ENCODE measurements at places on chromosomes 2 and 18.

DNA sequence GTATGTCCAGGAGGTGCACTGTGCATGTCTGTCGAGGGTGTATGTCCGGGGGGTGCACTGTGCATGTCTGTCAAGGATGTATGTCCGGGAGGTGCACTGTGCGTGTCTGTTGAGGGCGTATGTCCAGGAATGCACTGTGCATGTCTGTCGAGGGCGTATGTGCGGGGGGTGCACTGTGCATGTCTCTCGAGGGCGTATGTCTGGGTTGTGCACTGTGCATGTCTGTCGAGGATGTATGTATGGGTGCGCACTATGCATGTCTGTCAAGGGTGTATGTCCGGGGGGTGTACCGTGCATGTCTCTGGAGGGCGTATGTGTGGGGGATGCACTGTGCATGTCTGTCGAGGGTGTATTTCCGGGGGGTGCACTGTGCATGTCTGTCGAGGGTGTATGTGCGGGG, 249.3 kb upstream of the MYT1L start:
- DNase-seq, result no peak

- no peak for DNase-seq
Measured at GRCh38 chr2:133755480-133756300, 187.4 kb upstream of the NCKAP5 start.

GRCh38 chr2:222295368-222296062, 3.3 kb downstream of the PAX3 start:
- DNase-seq, result no peak

- no peak for DNase-seq
Measured at GRCh38 chr2:73373344-73373743, 12.3 kb upstream of the ALMS1 start.

DNA sequence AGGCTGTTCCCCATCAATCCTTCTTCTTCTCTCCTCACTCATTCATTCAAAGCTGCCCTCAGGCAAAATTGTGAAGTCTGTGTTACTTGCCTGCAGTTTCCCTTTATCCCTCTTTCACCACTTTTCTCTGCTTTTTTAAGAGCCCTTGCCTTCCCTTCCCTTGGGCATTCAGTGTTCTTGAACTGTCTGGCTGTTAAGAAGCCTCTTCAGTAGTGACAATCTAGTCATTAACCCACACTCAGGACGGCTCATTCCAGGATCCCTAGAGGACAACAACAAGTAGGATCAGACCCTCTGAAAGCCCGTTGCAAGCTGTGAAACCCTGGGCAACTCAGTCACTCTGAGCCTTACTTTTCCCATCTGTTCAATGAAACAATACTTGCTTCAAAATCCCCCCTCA, 615.7 kb downstream of the EPHA4 start:
- no peak for DNase-seq

DNA sequence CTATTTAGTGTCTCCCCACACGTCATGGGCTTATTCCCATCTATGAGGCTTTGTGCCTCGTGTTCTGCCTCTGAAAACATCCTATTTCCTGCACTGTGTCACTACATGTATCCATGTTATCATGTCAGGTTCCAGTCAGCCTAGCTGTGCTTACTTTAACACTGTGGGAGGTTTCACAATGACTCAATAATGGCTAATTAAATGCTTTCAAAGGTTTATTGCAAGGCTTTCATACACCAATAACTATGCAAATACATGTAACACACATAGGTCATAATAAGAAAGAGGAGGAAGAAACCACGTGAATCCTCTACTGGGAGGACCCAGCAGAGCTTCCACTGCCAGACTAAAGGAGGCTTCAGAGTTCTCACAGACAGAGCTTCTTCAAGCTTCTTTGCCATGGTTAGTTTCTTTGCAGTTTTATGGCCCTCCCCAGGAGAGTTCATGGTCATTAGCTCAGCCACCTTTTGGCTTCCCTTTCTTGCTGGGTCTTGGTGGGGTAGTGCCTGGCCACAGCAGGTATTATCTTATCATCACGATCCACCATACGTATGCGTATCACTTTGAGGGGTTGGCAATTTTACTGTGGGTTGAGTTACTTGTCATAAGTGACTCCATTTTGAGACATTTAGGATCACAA, 5.1 kb upstream of the COLEC12 start:
- DNase-seq, result no peak

DNA sequence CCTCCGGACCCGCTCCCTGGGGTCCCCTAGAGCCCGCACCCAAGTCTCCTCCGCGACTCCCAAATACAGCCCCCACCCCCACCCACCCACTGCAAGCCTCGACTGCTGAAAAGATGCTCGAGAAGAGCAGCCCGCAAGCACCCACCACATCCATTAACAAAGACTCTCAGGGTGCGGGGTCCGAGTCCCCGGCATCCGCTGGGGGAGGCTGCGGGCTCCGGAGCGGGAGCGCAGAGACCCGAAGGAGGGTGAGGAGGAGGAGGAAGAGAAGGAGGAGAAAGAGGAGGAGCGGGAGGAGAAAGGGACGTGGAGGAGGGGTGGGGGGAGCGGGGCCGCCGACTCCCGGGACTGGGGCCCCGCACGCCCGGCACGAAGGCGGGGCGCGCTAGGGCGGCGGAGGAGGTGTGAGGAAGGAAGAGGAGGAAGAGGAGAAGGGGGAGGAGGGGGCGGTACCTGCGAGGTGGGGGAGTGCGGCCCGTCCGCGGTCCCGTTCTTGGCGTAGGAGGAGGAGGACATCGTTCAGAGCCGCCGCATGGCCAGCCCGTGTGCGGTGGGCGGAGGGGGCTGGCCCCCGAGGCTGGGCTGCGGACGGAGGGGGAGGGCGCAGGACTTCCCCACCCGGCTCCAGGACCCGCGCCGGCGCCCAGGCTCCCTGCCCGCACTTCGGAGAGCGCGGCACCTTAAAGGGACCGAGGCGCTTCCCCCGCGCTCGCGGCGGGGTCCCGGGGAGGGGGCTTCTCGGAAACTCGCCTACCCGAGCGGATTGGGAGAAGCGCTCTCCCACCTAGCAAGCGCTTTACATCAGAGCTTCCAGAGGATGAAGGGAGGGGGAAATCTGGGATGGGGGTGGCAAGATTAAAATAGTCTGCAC, at the start of gene CACNB4:
Gene CACNB4 (minus strand): TSS at position 549 of the 871 bp plus-strand sequence.
- no peak for DNase-seq

DNA sequence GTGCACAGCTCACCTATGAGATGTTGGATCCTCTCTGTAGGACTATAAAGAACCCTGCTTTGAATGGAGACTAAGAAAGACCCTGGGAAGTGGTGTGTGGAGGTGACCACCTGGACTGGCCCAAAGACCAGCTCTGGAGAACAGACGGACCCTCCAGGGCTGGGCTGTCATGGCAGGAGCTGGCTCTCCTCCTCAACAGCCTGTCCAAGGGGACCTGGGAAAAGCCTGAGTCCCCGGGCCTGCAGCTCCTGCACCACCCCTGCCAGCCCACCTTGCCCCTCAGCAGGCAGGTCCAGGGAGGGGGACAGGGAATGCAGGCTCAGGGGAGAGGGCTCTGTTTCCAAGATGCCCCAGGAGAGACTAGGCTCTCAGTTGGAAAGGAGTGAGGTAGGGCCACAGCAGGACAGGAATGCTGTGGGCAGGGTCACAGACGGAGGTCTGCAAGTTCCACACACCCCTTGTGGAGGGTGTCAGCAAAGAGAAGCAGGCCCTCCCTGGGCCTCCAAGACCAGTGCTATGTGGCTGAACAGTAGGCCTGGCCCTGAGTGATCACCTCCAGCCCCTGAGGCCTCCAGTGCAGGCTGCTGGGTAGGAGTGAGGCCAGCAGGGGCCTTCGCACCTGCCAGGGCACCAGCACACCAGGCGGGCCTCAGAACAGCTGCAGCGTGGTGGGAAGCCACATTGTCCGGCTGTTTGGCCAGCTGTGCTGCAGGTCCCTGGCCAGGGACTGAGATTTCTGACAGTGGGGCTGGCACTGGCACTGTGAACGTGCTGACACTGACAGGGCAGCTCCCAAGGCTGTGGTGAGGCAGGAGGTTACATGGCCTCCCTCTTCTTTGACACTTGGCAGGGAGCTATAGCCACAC, 86.4 kb upstream of the OTOS start:
- DNase-seq, result no peak

DNA sequence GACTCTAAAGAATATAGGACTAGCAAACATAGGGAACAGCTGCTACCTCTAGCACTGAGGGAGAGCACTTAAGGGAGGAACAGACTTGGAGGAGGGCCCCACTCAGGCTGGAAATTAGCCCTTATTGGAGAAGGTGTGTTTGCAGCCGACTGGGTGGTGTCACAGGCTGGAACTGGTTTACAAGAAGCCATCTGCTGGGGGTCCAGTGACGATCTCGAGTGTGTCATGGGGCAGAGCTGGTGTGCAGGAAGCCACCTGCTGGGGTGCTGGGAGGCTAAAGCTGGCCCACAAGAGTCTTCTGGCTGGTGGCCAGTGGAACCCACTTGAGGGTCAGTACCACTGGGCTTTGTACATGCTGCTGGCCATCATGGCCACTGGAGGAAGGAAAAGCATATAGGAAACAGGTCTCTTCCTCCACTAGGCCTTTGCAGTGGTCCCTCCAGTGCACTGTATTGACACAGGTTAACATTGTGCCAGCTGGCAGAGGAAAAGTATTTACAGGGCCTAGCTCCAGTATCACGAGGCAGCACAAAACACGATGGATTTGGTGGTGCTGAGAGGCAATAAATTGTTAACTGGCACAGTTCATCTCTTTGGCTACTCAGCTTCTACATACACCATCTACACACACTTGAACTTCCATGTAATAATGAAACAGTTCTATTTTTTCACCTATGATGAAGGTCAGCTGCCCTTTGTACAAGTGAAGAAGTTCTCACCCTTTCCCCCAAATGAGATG, 43.6 kb downstream of the MAP3K20 start:
- DNase-seq, result no peak

GRCh38 chr18:23058746-23059415, 76.4 kb upstream of the CABLES1 start:
- DNase-seq, result no peak

GRCh38 chr18:48154828-48155227, 224.4 kb upstream of the SMAD2 start:
- no peak for DNase-seq

GRCh38 chr18:61722247-61722646, 170.6 kb downstream of the RNF152 start:
- DNase-seq, result no peak

- no peak for DNase-seq
Measured at GRCh38 chr2:8571301-8571791, 110.5 kb upstream of the ID2 start.

GRCh38 chr2:218711550-218711929, 905 bp downstream of the TTLL4 start:
- no peak for DNase-seq

DNA sequence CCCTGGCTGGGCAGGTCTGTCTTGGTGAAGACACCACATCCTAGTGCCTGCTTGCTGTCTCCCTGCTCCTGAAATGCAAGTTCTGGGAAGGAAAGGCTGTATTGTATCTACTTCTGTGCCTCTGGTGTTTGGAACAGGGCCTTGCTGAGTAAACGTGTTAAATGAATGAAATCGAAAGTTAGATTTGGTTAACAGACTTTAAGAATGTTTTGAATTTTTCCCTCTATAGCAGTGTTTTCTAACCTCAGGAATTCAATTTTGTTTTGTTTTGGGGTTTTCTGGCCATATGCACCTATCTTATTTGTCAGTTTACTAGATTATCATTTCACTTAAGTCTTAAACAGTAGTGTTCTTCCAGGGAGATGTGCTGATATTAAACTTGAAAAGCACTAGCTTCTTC, 20.7 kb downstream of the FARP2 start:
- DNase-seq, result no peak

GRCh38 chr2:23107327-23107941, 277.5 kb upstream of the KLHL29 start:
- DNase-seq, result no peak

DNA sequence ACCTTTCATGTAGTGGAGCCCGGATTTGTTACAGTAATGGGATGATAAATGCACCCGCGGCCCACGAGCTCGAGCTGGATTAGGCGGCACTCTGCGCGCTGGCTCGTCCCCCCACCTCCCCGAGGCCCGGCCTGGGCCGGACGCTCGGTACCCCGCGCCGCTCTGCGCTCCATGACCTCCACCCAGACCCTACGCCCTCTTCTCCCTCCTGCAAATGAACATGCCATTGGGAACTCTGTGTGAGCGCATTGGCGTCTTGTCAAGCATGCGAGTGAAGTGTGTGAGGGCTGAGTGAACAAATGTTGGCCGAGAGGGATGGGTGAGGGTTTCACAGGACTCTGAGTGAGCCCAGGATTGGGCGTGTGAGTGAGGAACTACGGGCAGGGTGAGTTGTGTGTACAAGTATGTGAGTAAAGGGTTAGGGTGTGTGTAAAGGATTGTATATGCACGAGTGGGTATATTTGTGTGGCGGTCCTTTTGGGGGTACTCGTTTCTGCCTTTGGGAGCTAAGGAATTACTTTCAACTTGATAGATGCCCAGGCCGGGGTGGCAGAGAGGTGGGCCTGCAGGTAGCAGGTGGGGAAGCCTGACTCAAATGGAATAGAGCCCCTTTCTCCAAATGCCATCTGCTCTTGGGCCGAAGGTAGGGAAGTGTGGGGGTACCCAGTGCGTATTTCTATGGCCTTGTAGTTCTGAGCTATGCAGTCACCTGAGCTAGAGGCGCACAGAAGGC, 2.9 kb upstream of the EN1 start:
- DNase-seq, result no peak

DNA sequence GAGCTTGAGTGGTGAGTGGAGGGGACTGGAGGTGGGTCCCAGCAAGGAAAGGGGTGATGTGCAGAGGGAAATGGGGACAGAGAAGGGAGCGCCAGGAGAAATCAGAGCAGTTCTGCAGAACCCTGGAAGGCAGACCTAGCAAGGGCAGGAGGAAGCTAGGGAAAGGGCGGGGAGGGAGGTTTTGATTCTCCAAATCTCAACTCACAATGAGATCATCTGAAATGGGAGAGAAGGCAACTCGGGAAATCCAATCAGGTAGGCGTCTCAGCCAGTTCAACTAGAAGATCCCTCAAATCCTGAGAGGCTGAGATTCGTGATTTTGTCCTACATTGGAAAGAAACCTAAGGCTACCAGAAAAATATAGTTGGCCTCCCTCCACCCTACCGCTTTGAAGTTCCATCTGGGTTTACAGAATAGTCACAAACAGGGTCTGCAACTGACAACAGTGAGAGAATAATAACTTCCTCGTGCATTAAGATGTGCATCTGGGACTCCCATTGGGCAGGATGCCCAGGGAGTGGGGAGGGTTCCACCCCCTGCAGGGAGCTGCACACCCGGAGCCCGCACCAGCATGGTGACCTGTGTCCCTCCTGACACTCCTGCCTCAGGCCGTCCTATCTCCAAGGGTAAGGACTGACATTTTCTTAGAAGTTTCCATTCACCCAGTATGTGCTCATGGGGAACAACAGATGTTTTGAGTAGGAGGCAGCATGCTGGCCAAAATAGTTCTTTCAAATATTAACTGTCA, 113.3 kb upstream of the ODC1 start:
- DNase-seq, result no peak

DNA sequence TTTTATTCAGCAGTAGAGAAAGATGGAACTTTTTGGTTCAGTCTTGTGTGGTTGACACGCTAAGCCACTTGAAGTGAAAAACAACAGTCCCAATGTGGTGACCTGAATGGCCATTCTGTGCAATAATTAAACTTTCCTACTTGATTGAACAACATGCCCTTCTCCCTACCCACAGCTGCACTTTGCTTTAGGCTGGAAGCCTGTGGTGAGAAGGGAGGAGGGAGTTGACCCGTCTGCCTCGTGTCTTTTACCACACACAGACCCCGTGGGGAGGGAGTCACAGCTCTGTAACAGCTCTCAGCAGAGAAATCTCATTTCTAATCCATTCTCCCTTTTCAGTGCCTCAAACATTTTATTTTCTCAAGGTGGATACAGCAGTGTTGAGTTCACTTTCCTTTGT, 138.2 kb upstream of the PKDCC start:
- no peak for DNase-seq

- DNase-seq, result no peak
Measured at GRCh38 chr2:67320861-67321587, 76.1 kb upstream of the ETAA1 start.

GRCh38 chr2:218859988-218860831, 605 bp downstream of the WNT6 start:
- no peak for DNase-seq
